Retinal pigment epithelial cell (primary cell): ENCODE measurements at places on chromosomes 2 and 18.

- DNase-seq = no peak
Measured at GRCh38 chr2:128362176-128362888, 43.7 kb upstream of the HS6ST1 start.

GRCh38 chr2:132844585-132844984 is 174.6 kb upstream of the LYPD1 start:
- no peak for DNase-seq

- DNase-seq = peak; percentile 42
Measured at GRCh38 chr2:11155381-11156035, at the start of gene SLC66A3. Gene SLC66A3, plus strand, starts transcription at chr2:11155467. Its CDS starts 80 bp downstream, at chr2:11155547.

- peak; percentile 34 for DNase-seq
Measured at GRCh38 chr18:3869848-3870247, 419.9 kb downstream of the TGIF1 start.

- no peak for DNase-seq
Measured at GRCh38 chr2:96810783-96811192, 5.3 kb upstream of the CNNM3 start.

DNA sequence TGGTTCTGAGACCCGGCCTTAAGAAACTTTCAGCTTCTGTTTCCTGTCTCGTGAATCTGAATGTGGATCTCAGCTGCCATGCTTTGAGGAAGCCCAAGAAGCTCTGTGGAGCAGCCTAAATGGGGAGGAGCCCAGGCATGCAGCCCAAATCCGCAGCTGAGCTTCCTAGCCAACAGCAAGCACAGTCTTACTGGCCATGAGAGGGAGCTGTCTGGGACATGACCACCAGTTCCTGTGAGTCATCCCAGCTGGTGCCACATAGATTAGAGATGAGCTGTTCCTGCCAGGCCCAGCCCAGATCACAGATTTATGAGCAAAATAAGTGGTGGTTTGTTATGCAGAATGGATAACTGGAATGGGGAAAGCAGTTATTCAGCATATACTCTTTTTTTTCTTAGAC is 224.4 kb upstream of the APCDD1 start:
- DNase-seq = no peak

DNA sequence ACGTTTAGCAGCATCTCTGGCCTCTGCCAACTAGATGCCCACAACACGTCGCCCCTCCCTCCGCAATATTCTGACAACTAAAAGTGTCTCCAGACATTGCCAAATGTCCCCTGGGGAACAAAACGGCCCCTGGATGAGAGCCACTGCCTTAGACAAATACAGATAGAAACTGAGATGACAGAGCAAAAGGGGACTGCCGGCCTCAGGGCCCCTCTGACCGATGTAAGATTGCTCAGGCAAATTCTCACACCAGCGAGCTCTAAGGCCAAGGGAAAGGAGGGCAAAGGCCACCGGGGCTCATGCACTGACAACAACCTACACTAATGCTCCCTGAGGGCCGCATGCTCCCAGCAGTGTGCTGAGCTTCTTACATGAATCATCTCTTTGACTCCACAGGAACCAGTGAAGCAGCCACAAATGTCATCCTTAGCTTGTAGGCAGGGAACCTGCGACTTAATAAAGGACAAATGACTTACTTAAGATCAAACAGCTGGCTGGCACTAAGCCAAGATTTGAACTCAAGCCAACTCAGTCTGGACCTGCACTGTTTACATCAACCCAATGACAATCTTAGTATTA is 228.5 kb downstream of the TTC32 start:
- DNase-seq = no peak

GRCh38 chr2:148023861-148024260 is 3.0 kb downstream of the MBD5 start:
- no peak for DNase-seq

DNA sequence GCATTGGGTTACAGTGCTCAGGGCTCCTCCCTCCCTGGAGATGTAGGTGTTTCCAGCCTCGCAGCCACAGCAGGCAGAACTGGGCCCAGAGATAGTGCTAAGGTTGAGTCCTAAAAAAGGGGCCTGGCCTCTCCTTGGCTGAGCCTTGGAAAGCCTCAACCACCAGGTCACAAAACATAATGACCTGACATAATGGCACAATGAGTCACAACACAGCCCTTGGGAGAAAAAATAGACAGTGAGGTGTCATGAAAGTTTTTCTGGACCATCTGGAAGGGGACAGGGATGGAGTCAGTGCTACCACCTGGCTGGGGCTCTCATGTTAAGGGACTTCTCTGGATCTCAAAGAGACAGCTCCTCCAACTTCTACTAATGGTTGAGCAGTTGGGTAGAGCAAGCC is 92.4 kb upstream of the LCLAT1 start:
- DNase-seq = no peak

DNA sequence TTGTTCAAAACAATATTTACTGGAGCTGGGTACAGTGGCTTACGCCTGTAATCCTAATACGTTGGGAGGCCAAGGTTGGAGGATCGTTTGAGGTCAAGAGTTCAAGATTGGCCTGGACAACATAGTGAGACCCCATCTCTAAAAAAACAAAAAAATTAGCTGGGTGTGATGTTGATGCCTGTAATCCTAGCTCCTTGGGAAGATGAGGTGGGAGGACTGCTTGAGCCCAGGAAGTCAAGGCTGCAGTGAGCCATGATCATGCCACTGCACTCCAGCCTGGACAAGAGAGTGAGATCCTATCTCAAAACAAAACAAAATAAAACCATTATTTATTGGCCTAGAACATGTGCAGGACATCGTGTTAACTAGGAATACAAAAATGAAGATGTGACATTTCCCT is 77.5 kb downstream of the COLEC12 start:
- DNase-seq = no peak

- no peak for DNase-seq
Measured at GRCh38 chr2:181046833-181047232, 66.4 kb downstream of the UBE2E3 start.

- DNase-seq = no peak
Measured at GRCh38 chr2:231900972-231901371, 25.2 kb downstream of the NPPC start.

- no peak for DNase-seq
Measured at GRCh38 chr2:171852366-171852888, 41.6 kb downstream of the SLC25A12 start.

- no peak for DNase-seq
Measured at GRCh38 chr2:46545015-46545839, 65.9 kb downstream of the TMEM247 start.

- DNase-seq = no peak
Measured at GRCh38 chr2:216082805-216083204, 1.1 kb downstream of the TMEM169 start.

- no peak for DNase-seq
Measured at GRCh38 chr18:79789901-79790890, 7.5 kb upstream of the KCNG2 start.

GRCh38 chr2:101710471-101711318 is 13.2 kb downstream of the MAP4K4 start:
- DNase-seq = no peak

DNA sequence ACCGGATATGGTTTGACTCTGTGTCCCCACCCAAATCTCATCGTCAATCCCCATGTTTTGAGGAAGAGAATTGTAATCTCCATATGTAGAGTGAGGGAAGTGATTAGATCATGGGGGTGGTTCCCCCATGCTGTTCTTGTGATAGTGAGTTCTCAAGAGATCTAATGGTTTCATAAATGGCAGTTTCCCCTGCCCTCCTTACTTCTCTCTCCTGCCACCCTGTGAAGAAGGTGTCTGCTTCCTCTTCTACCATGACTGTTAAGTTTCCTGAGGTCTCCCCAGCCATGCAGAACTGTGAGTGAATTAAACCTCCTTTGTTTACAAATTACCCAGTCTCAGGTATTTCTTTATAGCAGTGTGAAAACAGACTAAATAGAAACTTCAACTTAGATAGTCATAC is 69.5 kb downstream of the SESTD1 start:
- no peak for DNase-seq

DNA sequence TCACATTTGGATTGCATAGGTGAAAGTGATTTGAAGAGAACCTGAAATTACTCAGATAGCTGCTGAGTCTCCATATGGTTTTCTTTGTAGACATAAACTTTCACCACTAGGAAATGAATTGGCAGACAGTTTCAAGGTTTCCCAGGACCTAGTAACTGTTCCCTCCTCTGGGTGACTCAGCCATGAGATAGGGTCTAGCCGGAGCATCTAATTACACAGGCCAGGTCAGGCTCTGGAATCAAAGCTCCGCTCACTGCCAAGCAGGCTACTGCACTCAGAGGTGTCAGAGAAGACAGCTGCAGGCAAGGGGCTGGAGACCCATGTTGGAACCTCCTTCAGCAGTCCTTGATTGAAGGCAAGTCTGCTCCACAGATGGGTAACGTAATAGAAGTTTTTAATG is 429.2 kb downstream of the TNS1 start:
- peak; percentile 6 for DNase-seq

- no peak for DNase-seq
Measured at GRCh38 chr18:52715991-52716390, 376.0 kb downstream of the DCC start.

DNA sequence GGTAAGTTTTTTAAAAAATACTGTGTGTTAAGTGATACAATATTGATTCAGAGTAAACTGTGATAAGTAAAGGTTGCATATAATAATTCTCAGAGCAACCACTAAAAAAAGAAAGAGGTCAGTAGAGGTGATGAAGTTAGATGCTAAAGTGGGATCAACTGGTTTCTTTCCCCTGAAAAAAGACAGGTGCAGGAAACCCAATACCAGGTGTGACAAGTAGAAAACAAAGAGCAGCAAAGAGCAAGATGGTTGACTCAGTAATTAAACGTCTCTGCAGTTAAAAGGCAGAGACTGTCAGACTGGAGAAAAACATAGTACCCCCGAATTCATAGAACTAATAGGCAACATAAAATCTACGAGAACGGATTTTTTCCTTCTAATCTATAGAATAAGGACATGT is 128.3 kb downstream of the ATP9B start:
- DNase-seq = no peak

DNA sequence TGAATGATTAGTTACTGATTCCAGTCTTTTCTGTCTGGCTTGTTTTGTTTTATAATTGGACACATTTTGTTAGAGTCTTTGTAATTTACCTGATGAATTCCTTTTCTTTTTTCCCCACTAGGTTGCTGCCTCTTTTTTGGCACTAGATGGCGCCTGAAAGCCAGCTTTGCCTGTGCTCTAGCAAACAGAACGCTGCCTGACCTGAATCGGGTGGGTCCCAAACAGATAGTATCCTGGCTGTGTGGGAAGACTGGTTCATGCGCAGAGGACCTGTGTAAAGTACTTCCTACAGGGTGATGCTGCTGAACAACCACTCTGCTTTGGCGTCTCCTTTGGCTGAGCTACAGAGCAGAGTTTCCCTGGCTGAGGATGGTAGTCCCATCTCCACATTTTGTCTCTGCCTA is 288.2 kb downstream of the IKZF2 start:
- no peak for DNase-seq

- no peak for DNase-seq
Measured at GRCh38 chr2:127517465-127517864, 8.8 kb downstream of the IWS1 start.

DNA sequence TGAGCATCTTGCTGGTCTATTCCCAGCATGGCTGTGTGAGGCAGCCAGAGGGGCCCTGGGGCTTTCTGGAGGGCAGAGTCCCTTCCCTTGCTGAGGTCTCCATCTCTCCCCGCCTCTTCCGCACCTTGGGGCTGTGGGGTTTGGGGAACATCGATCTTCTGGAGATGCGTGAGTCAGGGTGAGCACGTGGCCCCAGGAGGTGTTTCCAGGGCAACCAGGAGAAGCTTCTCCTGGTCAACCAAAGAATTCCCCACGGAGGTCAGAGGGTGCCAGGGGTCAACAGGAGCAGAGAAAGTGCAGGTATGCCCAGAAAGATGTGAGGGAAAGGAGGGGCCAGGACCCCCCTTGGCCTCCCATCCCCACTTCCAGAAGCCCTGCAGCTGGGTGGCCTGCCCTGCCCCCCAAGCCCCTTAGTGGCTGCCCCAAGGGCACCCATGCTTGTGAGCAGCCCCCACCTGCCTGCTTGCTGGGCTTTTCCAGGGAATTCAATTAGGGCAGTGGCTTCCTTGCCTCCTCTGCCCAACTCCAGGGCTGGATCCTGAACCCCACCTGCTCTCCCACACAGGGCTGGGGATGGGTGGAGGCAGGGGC is 2.8 kb upstream of the PROM2 start:
- DNase-seq = no peak

DNA sequence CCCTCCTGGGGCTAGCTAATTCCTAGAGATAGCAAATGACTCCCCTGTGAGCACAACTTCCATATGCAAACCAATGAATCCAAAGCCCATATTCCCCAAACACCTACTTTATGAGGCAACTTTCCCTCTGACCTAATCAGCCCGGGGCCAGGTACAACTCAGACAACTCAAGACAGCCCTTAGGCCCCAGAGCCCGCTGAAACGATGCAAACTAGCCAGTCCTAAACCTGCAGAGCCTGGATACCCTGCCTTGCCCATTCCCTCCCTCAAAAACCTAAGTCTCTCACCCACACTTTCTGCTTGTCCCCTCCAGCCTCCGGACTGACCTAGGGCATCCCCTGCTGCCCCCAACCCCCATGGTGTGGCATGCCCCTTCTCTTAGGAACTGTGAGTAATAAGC is 142.8 kb downstream of the ACTR3 start:
- no peak for DNase-seq

DNA sequence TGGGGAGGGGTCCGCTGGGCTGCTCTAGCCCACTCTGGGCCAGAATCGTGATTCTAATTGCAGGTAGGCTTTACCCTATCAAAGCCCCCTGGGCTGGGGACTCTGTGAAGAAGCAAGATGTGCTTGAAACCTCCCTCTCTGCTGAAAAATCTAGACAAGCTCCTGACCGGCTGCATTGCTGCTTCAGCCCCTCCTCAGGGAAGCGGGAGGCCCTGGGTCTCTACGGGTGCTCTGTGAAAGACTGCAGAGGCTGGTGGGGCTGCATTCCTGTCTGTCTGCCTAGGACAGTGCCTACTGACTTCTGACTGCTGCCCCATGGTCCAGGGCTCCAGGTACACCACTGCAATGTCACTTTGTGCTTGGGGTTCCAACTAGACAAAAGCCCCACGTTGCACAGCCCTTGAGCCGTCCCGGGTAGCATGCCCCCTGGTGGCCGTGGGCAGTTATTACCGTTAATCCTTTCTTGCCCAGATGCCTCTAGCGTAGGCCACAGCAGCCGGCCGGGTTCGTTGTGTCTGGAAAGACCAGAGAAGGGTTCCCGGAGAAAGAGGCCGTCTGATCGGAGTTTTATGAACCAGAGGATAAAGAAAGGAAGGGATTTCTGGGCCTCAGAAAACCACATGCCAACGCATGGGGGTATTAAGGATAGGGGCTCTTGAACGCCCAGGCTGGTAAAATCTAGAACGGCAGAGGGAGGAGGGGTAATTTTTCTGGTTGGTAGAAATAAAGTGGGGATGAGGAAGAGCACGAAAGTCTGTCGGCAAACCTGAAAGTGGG is 15.9 kb upstream of the C1QL2 start:
- no peak for DNase-seq

GRCh38 chr18:34370704-34371395 is 146.1 kb upstream of the NOL4 start:
- DNase-seq = no peak

GRCh38 chr2:186457908-186458307 is 28.2 kb upstream of the ZC3H15 start:
- DNase-seq = no peak
